ENCODE measurements at places on chromosomes 6 and 20.
A peak's percentile ranks its signal among the peaks of the same experiment; 100 is the strongest.

GRCh38 chr6:52482903-52483670, 62.9 kb downstream of the EFHC1 start:
- no peak for DNase-seq

DNA sequence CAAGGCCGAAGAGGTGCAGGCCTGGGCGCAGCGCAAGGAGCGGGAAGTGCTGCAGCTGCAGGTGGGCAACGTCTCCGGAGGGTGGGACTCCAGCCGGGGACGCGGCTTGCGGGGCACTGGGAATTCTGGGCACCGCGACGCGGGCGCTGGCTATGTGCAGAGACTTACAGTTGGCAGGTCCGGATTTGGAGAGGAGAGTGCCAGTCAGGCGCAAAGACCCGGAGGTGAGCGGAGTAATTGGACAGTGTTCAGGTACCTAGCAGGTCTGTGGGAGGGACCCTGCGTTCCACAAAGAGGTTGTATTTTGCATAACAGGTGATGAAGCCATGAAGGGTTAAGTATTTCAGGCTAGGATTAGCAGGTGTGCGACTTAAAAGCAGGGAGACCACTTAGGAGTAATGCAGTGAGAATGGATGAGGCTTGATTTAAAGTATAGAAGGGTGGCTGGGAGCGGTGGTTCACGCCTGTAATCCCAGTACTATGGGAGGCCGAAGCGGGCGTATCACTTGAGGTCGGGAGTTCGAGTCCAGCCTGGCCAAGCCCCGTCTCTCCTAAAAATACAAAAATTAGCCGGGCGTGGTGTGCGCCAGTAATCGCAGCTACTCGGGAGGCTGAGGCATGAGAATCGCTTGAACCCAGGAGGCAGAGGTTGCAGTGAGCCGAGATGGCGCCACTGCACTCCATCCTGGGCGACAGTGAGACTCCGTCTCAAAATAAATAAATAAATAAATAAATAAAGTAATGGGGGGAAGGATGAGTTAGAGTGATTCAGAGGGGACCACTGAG, 1.0 kb downstream of the MRPS26 start:
- no peak for DNase-seq

DNA sequence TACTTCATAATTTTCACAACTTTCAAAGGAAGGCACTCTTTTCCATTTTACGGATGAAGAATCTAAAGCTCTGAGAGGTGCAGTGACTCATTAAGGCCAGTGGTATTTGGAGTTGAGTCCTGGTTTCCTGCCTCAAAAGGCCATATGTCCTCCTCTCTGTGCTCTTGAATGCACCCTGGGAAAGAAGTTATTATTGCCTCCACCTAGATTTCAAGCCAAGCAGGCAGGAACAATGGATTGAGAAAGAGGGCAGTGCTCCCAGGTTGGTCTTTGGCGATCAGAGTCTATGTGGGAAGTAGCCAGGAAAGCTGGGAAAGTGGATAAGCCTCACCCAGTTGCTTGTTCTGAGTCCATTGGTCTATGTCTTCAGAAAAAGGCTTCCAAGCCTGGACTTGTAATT, 165.0 kb downstream of the MAFB start:
- no peak for DNase-seq

DNA sequence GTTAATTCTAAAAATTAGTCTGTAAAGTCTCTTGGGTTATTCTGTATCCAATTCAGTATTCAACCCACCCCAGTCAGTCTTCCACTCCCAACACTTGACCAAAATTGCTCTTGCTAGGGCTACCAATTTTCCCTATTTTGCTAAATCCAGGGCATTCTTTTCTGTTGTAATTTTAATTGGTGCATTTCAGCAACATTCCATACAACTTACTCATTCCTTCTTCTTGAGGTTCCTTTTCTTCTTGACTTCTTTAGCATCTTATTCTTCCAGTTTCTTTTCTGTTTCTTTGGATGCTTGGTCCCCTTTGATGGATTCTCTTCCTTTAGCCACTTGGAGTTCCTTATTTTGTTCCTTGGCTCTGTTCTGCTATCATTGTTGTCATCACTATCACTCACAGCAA, 11.2 kb upstream of the GRM1 start:
- no peak for DNase-seq

DNA sequence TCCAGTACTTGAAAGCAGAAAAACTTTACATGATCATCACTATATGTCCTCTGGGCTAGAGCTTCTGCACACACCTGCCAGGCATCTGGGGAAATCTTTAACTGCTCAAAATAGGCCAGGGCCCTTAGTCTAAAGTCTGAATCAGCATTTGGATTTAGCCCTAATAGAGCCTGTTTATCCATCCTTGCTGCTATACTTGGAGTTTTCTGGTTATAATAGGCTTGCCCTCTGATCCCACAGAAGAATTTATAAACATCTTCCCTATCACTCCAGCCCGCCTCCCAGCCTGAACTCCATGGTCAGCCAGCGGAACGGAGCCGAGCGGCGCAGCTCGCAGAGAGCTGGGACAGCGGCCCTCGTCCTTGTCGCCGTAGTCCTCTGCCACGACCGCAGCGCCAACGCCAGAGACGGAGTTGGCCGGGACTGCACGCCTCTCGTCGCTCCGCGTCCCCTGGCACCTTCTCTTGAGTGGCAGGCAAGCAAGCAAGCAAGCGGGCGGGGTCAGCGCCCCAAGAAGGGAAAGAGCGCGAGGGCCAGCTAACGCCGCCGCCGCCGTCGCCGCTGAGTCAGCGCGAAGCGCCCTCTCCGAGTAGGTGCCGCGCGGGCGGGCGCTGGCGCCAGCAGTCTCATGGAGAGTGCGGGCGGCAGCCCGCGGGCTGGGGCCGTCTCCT, 25.4 kb upstream of the ASIP start:
- DNase-seq: peak; percentile 4

- no peak for DNase-seq
Measured at GRCh38 chr6:45882671-45883070, 133.0 kb downstream of the CLIC5 start.

GRCh38 chr6:79787626-79788025, 156.5 kb downstream of the SH3BGRL2 start:
- no peak for DNase-seq

GRCh38 chr20:44066645-44067606, 120.1 kb downstream of the JPH2 start:
- DNase-seq: no peak

DNA sequence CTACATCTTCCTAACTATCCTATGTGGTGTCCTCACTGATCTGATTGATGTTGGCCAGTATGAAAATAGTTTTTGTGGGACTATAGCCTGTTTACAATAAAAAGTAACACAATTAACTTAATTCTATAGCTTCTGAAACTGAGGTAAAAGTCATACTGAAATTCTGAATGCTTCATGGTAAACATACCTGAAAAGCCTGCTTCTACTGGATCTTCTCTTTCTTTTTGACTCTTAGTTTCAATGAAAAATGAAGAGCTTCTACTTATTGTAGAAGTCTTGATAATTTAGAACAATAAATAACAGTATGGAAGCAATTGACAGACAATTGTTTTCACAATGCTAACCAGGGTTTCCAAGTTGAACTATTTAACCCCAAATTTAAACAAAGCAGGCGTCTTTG, 383.9 kb upstream of the MMS22L start:
- no peak for DNase-seq

- no peak for DNase-seq
Measured at GRCh38 chr6:122791310-122791679, 2.2 kb downstream of the SMPDL3A start.

DNA sequence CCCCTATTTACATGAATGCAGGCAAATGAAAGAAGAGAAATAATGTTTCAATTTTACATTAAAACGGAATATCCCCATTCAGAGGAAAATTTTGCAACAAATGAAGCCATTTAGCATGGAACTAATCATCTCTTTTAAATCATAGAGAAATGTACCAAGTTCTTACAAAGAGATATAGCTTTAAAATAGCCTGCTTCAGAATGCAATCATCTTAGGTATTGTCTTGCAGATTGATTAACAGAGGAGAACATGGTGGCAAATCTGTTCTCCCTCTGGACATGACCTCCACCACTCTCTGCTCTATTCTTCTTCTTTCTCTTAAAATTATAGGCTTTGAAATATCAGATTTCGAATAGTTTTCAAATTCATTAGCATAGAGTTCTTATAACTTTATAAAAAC, 155.7 kb upstream of the DTNBP1 start:
- DNase-seq: no peak

GRCh38 chr6:123901436-123901835, 97.8 kb downstream of the NKAIN2 start:
- no peak for DNase-seq

GRCh38 chr20:57476084-57476526, 48.8 kb downstream of the CTCFL start:
- no peak for DNase-seq

DNA sequence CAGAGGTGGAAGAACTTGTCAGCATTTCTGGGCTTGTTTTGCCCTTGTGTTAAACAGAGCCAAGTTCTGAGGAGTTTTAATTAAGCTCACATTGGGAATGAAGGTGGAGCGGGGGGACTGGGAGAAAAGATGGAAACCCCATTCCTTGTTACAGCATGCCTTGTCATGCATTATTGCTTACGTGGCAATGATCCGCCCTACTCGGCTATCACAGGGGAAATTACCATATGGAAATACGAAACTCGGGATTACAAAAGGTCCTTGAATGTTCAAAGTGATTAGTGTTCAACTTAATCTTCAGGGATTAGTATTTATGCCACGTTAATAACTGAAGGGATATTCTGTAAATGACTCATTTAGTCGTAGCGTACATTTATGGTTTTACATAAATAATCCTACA, 86.4 kb downstream of the MAP3K7 start:
- DNase-seq: no peak

GRCh38 chr6:108565893-108566292, 5.2 kb downstream of the FOXO3 start:
- DNase-seq: no peak

- no peak for DNase-seq
Measured at GRCh38 chr20:8808202-8808535, 260.7 kb upstream of the PLCB4 start.

- DNase-seq: peak; percentile 17
Measured at GRCh38 chr6:160137989-160138835, 16.6 kb downstream of the SLC22A1 start.

- DNase-seq: no peak
Measured at GRCh38 chr6:31779908-31780307, 2.8 kb upstream of the VWA7 start.

GRCh38 chr20:53080687-53080962, 108.5 kb downstream of the TSHZ2 start:
- no peak for DNase-seq

- DNase-seq: no peak
Measured at GRCh38 chr6:39079197-39080125, 30.9 kb downstream of the GLP1R start.

DNA sequence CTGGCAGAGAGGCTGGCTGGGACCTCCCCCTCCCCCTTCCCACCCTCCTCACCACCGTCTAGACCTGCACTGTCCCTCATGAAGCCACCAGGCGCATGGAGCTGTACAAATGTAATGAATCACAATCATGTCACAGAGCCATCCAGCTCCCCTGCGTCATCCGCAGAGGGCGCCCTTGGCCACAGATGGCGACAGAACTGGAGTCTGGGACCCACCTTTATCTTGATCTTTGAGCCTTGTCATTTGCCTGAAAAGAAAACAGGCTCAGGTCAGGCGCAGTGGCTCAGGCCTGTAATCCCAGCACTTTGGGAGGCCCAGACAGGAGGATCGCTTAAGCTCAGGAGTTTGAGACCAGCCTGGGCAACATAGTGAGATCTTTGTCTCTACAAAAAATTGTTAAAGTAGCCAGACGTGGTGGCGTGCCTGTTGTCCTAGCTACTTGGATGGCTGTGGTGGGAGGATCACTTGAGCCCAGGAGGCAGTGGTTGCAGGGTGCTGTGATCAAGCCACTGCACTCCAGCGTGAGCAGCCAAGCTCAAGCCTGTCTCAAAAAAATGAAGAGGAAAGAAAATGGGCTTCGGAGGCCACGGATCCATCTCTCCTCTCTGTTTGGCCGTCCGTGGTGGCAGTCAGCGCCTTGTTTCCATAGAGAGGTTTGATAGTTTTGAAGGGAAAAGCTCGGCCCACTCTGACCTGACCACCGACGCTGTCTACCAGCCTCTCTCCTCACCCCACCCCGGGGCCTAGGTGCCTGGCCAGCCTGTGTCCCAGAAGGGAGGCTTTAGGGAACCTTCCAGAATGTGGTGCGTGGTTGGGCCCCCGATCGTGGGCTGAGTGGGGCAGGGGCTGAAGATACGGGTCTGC, 6.2 kb downstream of the COL9A3 start:
- no peak for DNase-seq

GRCh38 chr6:63466242-63466733, 106.0 kb upstream of the LOC128125822 start:
- DNase-seq: no peak

GRCh38 chr6:14349507-14349906, 231.9 kb downstream of the CD83 start:
- DNase-seq: no peak

DNA sequence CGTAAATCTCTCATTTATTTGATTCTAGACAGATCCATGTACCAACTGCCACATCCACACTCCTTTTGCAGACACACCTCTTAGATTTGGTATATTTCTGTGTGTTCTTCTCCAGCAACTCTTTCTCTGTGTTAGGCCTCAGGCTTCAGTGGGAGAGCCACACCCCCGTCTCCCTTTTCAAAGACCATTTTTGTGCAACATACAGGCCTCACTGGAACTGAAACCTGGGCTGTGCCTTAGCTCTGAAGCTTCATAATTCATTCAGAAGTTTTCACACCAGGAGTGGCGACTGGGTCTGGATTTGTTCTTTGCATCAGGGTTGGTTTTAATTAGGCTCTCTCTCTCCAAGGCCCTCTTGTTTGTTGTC, 170.2 kb downstream of the THBS2 start:
- DNase-seq: no peak

- no peak for DNase-seq
Measured at GRCh38 chr20:46195264-46196036, 77.3 kb downstream of the CD40 start.

- DNase-seq: peak; percentile 40
Measured at GRCh38 chr6:31399589-31400466, 3.6 kb upstream of the MICA start.

DNA sequence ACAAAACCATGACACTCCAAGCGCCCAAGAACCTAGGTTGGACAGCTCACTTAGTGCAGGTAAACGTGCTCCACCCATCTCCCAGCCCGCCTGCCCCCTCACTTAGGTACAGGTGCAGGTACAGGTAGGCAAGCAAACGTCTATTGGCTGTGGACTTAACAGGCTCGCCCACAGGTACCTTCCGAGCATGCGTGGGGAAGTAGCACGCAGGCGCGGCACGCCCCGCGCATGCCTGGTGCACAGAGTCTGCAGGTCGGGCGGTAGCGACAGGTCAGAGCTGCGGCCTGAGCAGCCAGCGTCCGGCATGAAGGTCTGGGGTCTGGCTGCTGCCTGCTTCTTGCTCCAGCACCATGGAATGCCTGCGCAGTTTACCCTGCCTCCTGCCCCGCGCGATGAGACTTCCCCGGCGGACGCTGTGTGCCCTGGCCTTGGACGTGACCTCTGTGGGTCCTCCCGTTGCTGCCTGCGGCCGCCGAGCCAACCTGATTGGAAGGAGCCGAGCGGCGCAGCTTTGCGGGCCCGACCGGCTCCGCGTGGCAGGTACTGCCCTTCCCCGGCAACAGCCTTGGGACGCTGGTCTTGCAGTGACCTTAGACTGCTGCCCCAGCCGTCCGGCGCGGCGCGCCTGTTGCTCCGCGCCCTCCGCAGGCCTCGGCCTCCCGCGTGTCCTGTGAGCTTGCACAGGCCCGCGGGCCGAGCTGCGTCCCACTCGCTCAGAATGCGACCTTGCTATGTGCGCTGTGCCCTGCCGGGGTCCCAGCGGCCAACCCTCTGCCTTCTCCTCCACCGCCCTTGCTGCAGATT, at the start of gene MRS2:
Gene MRS2 (plus strand): TSS at position 240 of the 804 bp plus-strand sequence. CDS start 111 bp downstream, at position 351.
- peak; percentile 48 for DNase-seq

All from stimulated activated CD8-positive, alpha-beta memory T cell treated with anti-CD3 and anti-CD28 coated beads, Interleukin-4, amount 100 ng/mL, for 4 hours (primary cell).